ENCODE measurements at places on chromosomes 4 and X.
A peak's percentile ranks its signal among the peaks of the same experiment; 100 is the strongest.

DNA sequence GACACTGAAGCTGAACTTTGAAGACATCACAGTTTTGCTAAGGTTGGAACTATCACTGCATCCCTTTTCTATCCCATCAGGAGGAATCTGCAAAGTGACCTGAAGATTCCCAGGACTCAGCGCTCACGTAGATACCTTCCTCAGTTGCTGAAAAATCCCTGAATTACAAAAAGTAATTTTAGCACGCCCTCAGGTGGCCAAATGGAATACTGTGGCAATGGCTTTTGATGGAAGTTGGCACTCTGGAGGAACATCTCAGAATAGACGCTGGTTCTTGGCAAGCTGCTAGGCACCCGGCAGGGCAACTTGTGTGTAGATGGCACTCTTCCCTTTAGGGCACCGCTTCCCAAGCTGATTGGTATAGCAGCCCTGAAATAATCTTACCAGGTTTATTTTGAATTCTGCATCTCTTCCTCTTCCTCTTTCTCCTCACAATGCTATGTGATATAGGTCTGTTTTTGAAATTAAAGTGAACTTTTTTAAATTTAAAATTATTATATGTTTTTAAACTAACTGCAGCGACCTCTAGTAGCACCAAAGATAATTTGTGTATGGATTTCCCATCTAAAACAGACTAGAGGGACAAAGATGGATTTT is 16.3 kb upstream of the ESX1 start:
- peak; percentile 38 for DNase-seq

DNA sequence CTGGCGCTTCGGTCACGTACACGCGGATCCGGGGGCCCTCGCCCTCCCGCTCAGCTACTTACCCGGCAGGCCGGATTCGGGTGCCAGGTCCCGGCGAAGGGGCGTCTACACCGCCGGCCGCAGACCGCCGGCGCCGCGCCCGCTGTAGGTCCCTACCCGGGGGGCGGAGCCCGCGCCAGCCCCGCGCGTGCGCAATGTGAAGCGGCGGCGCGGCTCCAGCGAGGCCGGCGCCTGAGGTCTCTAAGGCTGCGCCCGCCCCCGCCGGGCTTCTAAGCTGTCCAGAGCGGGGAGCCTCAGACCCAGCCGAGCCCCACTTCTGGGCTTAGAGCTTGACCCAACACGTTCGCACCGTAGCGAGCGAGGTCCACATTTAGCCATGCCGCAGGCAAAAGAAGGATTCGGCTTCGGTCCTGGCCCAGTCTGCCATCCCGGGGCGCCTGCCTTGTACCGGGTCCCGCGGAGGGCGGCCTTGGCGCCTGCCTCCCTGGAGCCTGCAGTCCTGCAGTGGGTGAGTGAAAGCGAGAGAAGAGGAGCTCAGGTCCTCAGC is at the start of gene ZNF518B:
Gene ZNF518B, minus strand, starts transcription at position 172 of the 547 bp plus-strand sequence. CDS start 11,098 bp downstream, outside the sequence.
- peak; percentile 76 for DNase-seq

- no peak for DNase-seq
Observed at GRCh38 chr4:117481742-117482141, 396.4 kb upstream of the TRAM1L1 start.

DNA sequence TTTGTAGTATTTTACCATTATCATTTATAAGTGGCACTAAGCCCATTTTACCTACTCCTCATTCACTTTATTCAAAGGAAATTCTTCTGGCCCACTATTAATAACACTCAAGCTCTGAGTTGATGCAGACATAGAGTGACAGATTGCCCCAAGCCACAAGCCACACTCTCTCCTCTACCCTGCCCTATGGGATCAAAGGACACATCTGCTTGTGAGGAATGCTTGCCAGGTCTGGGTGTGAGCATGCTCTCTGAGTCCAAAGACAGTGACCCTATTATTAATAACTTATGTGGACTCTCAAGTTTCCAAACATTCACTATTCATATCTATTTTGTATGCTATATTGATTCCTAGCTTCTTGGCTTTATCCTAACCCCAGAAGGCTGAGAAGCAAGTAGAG is 18.5 kb downstream of the ETNPPL start:
- no peak for DNase-seq

GRCh38 chr4:88043586-88044340 is 36.3 kb downstream of the PKD2 start:
- no peak for DNase-seq

- DNase-seq, result no peak
Observed at GRCh38 chr4:55758570-55758969, 61.0 kb upstream of the EXOC1L start.

- no peak for DNase-seq
Observed at GRCh38 chrX:39815631-39816030, 282.1 kb downstream of the BCOR start.

DNA sequence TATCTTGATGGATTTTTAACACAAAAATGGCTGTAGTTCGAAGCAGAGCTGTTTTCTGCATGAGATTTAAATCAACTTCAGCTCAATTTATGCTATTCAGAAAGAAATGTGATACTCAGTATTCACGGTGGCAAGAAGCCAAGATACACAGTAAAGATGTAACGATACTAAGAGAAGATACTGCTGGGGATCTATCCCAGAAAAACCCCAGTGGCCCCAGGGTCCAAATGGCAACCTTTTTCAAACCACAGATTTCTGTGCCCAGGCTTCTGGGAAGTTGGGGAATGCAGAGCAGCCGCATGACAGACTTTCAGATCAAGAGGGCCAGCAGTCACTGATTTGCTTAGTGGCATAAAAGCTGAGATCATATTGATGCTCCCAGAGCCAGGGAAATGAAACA is 353.9 kb downstream of the AFF2 start:
- no peak for DNase-seq

DNA sequence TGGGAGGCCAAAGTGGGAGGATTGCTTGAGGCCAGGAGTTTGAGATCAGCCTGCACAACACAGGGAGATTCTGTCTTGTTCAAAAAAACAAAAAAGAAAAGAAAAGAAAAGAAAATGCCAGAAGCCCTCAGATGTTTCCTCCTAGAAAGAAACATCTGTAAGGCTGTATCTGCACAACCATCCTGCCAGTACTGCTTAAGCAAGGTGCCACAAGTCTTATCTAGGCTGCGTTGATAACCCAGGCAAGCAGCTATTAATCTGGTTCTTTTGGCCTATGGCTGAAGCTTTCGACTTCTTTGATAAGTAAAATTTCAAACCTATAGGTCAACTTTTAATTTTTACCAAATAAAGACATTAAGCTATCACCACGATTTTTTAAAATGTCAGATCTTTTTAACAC is 3.1 kb downstream of the COX18 start:
- no peak for DNase-seq

- DNase-seq, result no peak
Observed at GRCh38 chr4:147965873-147966272, 234.0 kb downstream of the ARHGAP10 start.

DNA sequence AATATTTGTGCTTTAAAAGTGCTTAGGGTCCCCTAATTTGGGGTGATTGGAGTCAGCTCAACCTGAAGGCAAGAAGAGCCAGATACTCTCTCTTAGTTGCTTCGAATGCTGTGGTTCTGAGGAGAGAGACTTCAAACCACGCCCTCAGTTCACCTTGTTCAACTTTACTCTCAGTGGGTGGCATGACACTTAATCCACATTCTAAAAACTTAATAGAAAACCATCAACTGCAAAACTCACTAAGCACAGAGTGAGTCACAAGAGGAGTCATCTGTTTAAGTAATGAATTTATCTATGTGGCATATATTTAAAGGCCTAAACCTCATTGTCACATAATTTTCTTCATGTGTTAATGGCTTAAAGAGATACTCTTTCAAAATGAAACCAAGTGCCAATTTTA is 99.5 kb upstream of the SLC4A4 start:
- DNase-seq, result no peak

- DNase-seq, result peak; percentile 82
Observed at GRCh38 chr4:183987987-183988392, 82.9 kb downstream of the STOX2 start.

GRCh38 chr4:82624819-82625218 is 63.0 kb upstream of the TMEM150C start:
- peak; percentile 27 for DNase-seq

DNA sequence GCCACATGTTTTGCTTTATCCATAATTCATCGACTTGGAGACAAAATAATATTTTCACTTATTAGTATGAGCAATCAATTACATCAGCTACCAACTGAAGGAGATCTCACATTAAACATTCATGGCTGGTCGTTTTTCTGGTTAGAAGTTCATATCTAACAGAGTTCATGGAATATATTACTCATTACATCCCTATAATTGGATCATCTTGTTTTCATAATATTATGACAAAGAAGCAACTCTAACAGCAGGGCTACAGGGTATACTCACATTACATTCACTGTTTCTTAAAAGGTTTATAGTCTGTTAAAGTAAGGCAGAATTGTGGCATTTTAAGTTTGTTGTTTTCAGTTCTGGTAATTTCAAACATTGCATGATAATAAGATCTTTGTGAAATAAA is 33.0 kb downstream of the GSTCD start:
- DNase-seq, result no peak

GRCh38 chr4:6957994-6958393 is 48.4 kb downstream of the TBC1D14 start:
- DNase-seq, result no peak

GRCh38 chr4:159178151-159178546 is 75.3 kb downstream of the RAPGEF2 start:
- no peak for DNase-seq

GRCh38 chr4:140952717-140953116 is 180.6 kb downstream of the RNF150 start:
- DNase-seq, result no peak

DNA sequence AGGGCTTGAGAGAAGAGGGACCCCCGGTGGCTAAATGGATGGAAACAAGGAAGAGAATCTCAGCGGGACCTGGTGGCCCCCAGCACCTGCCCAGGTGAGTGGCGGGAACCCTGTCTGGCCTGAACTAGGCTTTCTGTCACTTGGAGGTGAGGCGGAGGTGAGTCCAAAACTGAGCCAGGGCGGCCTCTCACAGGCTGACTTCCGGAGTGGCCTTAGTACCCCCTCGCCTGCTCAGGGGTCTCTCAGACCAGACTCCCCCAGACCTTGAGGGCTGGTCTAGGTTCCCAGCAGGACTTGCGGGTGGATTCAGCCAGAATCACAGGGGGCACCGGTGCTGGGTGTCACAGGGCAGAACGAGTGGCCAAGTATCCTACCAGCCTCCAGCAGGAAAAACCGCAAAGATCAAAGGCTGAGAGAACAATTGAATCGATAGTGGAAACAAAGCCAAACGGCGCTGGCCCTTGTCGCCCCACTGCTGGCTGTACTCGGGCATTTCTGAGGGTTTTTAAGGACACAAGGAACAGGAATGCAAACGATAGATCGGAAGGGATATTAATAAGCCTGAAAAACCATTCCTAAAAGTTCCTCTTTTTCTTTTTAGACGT is 67.8 kb downstream of the WFS1 start:
- DNase-seq, result no peak

DNA sequence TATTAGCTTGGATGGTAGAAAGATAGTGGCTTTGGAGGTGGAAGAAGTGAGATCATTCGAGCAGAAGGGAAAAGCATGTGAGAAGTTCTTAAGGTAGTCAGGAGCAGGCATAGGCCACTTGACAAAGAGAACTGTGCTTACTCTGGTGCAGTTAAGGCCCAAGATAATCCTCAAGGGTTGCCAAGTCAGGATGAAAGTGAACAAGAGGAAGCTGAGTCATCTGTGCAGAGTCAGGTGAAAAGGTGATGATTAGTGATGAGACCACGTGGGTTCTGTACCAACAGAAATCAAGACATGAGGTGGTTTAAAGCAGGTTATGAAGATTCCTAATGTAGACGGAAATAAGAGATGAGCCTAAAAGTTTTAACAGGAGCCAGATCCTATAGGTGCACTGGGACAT is 369.8 kb downstream of the DTHD1 start:
- DNase-seq, result no peak

DNA sequence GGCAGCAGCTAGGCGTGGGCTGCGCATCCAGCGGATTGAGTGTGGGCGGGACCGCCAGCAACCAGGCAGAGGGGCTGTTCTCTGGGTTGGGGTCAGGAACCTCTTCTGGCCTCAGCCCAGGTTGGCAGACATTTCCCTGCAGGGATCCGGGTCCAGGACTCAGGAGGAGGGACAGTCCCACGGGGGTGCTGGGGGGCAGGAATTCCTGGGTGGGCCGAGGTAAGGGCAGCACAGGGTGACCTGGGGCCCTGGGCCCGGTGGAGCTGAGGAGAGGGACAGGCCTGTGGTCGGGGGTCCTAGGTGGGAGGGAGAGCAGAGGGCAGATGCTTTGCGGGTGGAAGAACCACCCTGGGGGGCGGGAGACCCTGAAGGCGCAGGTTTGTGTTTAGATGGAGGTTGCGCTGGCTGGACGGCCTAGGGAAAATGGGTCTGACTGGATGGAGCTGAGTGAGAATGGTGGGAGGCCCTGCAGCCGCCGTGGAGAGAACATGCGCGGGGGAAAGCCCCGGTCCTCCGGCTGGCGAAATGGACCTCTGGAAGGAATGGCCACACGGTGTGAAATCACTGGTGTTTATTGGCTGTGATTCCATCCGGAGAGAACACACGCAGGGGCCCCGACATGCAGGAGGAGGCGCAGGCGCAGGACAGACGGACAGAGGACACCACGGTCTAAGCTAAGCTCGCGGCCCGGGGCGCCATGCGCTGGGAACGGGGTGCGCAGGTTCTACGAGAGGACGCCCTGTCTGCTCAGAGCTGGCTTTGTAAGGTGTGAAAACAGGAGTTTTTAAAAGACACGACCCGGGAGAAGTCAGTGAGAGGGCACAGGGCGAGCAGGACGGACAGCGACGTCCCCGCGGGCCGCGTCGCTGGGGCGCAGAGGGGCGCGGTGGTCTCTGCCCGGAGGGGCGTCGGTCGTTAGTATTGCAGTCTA is 41.3 kb downstream of the CPLX1 start:
- DNase-seq, result no peak

DNA sequence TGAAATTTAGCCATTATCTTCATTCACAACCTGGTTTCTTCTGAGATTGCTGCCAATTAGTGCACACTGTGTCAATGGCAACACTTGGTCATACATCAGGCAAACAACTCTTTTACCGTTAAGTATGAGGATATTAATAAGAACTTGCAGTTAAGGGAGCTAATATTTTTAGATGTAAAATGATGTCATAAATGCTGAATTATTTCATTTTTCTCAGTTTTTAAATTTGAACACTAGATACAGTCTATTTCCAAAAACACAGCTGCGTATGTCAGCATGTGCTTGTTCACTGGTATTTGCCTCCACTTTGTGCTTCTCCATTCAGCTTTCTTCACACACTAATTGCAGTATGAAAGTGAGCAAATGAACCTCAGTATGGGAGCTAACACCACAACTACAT is 1.6 kb downstream of the KLHL13 start:
- no peak for DNase-seq

- DNase-seq, result no peak
Observed at GRCh38 chrX:84475101-84475500, 27.2 kb downstream of the HDX start.

- no peak for DNase-seq
Observed at GRCh38 chr4:100311181-100311580, 120.9 kb upstream of the DDIT4L start.

DNA sequence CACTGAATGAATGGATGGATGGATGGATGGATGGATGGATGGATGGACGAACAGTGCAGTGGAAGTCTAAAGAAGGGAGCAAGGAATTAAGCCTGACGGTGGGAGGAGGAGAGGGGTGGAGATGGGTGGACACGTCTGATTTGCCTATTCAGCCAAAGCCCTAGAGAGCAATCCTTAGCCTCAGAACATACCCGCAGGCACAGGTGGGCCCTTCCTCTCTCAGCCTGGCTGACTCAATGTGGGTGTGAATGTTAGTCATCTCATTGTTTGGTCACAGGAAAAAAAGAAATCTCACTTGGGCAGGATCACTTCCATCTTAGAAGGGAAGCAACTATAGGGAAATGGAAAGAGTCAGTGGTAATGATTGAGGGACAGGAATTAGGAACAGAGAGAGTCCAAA is 165.9 kb downstream of the PJA1 start:
- DNase-seq, result no peak

- DNase-seq, result no peak
Observed at GRCh38 chrX:154750301-154751202, at the start of gene GAB3. Gene GAB3, minus strand, starts transcription at chrX:154751077. Its CDS starts 52 bp downstream, at chrX:154751025.
